ENCODE measurements at places on chromosomes 7 and 10.
A peak's percentile ranks its signal among the peaks of the same experiment; 100 is the strongest.

GRCh38 chr10:84407388-84408049, 79.1 kb downstream of the CCSER2 start:
- DNase-seq, result no peak

DNA sequence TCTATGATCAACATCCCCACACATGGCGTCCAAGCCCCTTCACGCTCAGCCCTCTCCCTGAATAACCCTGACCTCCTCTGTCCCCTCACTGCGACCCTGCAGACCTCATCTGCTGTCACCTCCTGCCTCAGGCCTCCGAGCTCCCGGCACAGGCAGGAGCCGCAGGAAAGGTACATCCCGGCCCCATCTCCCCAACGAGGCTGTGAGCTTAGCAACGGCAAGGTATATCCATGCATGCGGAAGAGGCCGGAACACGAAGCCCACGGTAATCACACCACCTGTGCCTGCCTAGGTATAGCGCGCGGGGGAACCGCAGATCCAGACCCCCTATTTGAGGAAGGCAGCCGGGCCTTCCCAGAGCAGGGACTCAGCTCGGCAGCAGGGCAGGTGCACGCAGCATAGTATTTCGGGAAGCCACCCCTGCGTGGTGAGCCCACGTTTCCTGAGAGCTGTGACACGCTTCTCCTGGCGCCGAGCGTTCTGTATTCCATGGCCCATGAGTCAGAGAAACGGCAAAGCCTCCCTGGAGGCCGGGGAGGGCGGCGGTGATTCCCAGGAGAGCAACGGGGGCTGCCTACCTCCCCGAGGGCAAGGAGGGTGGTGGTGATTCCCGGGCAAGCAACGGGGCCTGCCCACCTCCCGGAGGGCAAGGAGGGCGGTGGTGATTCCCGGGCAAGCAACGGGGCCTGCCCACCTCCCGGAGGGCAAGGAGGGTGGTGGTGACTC, 50.1 kb upstream of the DNAAF5 start:
- DNase-seq, result no peak

- no peak for DNase-seq
Observed at GRCh38 chr10:58399410-58399809, 14.2 kb downstream of the TFAM start.

DNA sequence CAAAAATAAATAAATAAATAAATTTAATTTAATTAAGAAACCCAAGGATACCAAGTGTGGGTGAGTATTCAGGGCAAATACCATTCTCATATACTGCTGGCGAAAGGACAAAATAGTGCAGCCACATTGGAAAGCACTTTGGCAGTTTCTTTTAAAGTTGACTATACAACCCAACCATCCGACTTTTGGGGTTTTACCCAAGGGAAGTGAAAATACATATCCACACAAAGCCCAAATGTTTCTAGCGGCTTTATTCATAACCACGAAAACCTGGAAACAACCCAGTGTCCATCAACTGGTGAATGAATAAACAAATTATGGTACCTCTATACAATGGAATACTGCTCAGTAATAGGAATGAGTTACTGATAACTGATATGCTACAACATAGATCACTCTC, 36.2 kb upstream of the OGDHL start:
- no peak for DNase-seq

DNA sequence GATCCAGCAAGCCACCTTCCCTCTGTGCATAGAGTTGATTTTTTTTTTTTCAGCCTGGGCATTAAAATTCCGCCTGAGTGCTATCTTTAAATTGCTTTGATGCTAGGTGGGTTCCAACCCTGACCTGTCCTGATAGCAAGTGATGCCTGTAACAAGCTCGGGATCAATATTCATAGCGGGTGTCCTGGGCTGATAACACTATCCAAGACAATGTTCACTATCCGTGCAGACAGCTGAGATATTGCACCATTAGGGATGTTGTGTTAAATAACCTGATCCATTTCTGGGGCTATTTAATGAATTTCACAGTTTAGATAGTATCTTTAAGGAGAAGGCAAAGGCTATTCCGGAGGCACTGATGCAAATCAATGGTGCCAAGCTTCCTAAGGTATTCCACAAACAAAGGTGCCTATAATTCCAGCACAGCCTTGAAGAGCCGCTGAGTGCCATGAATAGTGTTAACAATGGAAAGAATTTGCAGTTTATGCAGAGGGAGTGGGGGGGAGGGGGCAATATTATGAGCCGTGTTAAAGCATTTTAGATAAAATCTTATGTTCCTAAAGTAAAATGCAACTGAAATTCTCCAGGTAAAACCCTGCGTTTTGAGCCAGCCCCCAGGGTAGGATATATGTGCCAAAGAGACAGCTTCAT, 4.2 kb upstream of the NKX1-2 start:
- DNase-seq, result no peak

GRCh38 chr7:36034020-36034419, 119.0 kb upstream of the EEPD1 start:
- DNase-seq, result no peak

DNA sequence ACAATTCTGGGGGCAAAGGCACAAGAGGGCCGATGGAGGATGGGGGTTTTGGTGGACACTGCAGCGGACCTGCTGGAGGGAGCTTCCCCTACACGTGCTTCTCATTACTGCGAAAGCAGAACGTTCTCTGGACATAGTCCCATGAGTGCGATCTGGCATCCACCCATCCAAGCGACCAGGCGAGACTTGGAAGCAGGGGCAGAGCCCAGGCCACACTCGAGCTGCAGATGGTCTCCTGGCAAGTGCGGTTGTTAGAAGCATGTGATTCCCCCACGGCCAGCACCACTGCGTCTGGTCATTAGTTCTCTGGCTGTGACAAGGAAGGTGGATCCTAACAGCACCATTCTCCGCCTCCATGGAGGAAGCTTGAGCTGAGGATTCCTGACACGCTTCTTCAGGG, 118.4 kb upstream of the TCERG1L start:
- no peak for DNase-seq

DNA sequence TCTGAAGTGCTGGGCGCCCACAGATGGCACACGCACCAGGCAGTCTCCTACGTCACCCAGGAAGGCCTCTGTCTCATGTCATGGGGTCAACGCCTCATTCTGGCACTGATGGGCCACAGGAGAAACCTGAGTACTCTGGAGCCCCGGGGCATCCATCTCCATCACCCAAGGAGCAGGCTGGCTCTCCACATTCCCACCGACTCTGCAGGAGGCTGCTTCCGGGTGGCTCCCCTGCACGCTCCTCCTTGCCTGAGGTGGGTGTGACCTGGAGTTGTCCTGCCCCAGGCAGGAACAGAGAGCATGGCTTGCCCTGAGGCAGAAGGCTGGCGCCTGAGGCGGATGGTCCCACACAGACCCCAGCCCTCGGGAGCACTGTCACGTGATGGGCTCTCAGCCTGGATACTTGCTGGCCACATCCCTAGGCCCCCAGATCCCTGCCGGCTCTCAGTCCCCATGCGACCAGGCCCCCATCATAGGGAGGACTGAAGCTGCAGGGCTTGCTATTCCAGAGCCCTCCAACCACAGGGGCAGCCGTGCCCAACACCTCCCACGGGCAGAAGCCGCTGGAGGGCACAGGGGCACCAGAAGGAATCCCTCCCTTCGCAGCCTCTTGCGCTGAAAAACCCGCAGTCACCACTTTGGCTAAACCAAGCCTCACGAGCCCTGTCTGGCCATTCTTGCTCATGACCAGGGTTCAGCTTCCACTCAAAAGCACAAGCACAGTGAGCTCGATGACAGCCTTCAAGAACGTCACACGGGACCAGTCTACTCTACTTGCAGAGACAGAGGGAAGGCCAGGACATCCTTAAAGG, 80.7 kb downstream of the MAD1L1 start:
- DNase-seq, result no peak

GRCh38 chr10:1398626-1399410, 338.5 kb downstream of the ADARB2 start:
- no peak for DNase-seq

DNA sequence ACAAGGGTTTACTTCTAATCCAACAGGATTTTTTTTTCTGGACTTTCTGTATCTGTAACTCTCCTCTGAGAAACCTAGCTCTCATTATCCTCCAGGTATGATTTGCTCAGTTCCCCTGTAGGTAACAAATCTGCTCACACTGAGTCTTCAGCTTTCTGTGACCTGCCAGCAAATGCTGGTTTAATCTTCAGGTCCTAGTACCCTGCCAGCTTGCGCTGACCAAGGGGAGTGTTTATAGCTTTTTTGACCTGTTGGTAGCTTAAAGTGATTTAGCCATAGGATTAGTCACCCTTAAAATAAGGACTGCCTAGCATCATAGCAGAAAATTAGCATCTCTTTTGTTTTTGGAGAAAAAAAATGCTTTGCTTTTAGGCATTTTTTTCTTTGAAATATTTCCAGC, 22.4 kb downstream of the SND1 start:
- DNase-seq, result no peak

- DNase-seq, result no peak
Observed at GRCh38 chr7:95919556-95919955, 147.2 kb downstream of the DYNC1I1 start.

GRCh38 chr10:94902570-94902969, 35.9 kb upstream of the CYP2C9 start:
- no peak for DNase-seq

DNA sequence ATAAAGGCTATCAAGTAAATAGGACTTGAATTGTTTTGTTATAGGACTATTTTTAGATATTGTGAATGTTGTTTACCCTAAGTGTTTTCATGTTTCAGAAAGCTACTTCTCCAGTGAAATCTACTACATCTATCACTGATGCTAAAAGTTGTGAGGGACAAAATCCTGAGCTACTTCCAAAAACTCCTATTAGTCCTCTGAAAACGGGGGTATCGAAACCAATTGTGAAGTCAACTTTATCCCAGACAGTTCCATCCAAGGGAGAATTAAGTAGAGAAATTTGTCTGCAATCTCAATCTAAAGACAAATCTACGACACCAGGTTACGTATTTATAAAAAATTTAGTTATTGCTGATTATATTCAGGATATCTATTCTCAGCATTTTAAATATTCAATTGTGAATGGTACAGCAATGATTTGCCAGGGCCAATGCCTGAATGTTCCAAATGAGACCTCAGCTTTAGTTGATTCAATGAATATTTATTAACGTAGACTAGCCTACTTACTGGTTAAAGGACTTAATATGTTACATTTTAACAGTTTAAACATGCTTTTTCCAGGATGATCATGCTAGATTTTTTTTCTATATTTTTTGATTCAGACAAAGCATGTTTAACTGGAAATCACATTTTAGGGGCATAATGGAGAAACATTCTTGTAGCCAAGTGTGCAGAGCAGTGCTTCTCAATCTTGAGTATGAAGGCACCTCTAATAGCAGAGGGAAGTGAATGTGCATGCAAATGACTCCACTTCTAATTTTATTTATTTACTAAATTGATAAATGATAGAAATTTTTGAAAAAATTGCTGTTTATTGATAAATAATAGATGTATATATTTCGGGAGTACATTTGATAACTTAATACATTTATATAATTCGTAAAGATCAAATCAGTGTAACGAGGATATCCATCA, 18.2 kb downstream of the ANLN start:
- DNase-seq, result no peak

DNA sequence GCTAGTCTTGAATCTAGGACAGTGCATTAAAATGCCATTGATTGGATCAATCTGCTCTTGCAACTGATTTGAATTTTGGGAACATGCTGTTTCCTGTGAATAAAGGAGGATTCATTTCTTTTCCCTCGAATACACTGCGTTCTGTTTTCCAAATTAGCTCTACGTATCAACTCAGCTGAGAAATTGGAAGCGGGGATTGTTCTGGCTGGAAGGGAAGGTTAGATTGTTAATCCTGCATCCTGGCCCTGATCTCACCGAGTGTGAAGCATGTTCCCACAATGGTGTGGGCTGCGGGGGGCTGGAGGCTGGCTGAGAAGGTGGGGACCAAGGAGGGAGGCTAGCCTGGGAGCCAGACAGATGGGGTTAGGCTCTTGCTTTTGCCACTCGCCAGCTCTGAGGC, 17.6 kb downstream of the HTRA1 start:
- DNase-seq, result no peak

GRCh38 chr10:24132741-24133140, 76.2 kb upstream of the KIAA1217 start:
- no peak for DNase-seq

DNA sequence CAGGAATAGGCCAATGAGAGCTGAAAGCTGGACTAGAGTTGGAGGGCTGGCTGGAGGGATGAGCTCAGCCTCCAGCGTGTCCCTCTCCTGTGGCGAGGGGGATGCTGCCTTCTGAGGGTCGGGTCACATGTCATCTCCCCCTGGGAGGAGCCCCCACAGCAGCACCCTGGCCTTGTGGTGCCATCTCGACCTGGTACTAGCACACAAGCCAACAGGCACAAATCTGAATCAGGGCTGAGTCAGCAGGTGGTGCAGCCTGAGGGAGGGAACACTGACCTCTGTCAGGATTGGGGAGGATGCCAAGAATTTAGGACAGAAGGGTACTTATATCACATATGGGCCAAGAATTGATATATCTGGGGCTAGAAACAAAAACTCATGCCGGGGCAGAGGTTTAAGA, 280.4 kb downstream of the CELF2 start:
- no peak for DNase-seq

DNA sequence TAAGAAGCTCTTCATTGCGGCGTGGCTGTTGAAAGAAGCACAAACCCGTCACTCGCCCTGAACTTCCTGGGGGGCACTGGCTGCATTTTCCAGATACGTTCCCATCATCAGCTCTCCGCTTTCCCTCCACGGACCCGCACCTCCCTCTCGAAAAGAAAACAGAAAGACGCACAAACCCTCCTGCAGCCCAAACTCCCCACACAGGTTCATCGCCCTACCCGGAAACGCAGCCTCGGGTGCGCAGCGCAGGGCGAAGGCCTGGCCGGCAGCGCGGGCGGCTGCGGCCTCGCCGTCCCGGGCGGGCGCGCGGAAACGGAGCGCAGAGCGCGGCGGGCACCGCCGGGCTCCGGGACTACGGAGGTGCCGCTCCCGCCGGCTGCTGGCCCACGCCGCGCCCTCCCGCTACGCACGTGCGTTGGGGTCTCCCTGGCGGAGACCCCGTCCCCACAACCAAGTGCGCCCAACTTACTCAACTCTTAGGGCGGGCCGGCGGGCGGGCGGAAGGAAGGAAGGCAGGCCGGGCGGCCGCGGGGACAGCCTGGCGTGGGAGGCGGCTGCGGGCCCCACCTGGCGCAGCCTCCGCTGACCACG, 822 bp downstream of the ZNF800 start:
- peak; percentile 47 for DNase-seq

- DNase-seq, result no peak
Observed at GRCh38 chr7:65285906-65286864, 87.5 kb upstream of the ZNF92 start.

DNA sequence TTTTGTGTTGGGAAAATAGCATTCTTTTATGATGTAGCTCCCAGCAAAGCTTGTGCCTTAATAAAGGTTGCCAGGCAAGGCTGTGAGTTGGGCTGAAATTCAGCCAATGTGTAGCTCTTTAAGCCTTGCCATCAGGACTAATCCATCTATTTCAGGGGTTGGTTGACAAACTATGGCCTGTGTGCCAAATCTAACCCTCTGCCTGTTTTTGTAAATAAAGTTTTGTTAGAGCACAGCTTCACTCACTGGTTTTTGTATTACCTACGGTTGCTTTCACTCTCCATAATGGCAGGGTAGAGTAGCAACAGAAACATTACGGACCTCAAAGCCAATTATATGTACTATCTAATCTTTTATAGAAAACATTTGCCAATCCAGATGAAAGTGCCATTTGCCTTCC, 638.1 kb upstream of the POT1 start:
- DNase-seq, result no peak
